IMR-90 (cell line): ENCODE measurements at places on chromosomes 16 and 17. TPM values are rescaled to one million over a fixed set of nuclear protein-coding genes. Genes with fewer than 3 reads are reported as not detected.

GRCh38 chr17:35373984-35374765 lies 754 bp upstream of the SLFN11 start:
- peak; percentile 55 for DNase-seq

- DNase-seq, result peak; percentile 66
Measured at GRCh38 chr17:66570447-66571195, 264.3 kb upstream of the CACNG5 start.

DNA sequence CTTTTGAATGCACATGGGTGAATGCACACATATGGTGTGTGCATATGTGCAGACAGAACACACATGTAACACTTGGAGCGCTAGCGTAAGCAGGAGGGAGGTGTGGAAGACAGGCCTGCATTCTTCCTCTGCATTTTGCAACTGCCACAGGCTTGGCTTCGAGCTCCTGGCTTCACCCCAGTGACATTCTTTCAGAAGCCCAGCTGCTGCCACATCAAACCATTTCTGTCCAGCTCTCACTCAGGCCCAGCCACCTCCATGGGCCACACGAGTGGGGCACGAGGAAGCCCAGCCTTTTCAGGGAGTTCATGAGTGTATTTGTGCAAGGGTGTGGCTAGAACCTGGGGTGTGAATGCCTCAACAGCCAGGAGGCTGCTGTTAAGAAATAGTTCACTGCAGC lies 18.8 kb downstream of the LGALS3BP start:
- no peak for DNase-seq

ACADVL gene
- total RNA-seq, result 129 and 139 TPM in 2 replicates

SMPD3 gene
- total RNA-seq, result not detected in 2 replicates
